ENCODE measurements at places on chromosomes 13 and 19.
A peak's percentile ranks its signal among the peaks of the same experiment; 100 is the strongest.

DNA sequence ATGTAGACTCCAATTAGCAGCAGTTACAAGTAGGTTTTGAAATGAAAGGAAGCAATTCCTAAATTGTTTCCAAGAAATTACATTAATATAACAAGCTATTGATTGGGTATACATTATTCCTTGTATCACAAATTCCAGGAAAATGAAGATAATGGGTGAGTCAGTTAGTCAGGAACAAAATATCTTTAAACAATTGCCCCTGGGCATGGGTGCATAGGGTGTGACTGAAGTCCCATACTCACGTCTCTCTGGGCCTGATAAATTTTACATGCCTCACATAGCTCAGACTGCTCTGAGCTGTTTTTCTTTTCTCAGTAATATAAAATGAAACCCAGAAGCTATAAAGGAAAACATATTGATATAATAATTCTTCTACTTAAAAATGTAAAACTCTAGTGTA lies 87.8 kb downstream of the FNDC3A start:
- no peak for DNase-seq

DNA sequence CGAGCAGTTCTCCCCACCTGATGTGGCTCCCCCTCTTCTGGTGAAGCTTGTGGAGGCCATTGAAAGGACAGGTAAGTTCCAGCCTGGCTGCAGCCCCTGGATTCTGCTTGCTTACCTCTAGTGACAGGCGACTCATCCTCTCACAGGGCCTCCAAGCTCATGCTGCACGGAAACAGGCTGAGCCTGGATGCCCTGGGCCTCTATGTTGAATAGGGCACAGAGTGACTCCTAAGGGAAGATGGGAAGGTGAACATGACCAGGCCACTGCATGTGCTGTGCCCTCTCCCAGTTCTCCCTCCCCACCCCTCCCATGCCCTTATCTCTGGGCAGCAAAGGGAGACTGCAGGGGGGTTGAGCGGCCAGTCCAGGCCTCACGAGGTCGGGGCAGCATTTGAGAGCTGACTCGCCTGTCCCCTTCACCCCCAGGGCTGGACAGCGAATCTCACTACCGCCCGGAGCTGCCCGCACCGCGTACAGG lies 7.6 kb downstream of the PIK3R2 start:
- DNase-seq = no peak

DNA sequence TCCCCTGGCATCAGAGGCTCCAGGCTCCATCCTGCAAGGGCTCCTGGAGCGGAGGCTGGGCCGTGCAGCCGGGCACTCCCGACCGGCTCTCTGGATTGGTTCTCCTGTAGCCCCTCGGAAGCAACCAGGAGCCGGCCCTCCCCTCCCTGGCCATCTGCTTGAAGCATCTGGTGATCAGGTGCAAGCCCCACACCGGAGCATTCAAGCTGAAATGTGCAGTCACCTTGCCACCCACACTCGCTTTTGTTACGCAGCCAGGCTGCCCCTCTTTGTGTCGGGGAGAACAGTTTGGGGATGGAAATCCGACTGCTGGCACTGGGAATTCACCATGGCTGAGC lies 258.8 kb downstream of the ZNF536 start:
- DNase-seq = no peak

DNA sequence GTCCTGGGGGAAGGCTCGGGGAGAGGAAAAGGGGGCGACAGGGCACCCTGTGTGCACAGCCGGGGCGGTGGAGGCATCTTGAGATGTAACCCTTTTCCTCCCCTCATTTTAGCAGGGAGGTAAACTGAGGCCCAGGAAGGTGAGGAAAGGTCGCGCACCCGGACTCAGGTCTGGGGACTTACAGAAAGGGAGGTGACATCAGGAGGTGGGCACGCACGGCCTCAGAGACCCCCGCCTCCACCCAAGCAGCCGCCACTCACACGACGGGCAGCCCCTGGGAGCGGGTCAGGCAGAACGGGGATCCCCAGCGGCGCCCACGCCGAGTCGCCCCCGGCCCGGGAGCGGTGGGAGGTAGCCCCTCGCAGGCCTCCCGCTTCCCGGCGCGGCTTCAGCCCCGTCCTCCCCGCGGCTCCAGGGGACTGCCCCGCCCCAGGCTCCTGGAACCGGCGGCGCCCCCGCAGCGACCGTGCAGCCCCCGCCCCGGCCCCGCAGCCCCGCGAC lies 477 bp downstream of the PIP5K1C start:
- DNase-seq = peak; percentile 11

DNA sequence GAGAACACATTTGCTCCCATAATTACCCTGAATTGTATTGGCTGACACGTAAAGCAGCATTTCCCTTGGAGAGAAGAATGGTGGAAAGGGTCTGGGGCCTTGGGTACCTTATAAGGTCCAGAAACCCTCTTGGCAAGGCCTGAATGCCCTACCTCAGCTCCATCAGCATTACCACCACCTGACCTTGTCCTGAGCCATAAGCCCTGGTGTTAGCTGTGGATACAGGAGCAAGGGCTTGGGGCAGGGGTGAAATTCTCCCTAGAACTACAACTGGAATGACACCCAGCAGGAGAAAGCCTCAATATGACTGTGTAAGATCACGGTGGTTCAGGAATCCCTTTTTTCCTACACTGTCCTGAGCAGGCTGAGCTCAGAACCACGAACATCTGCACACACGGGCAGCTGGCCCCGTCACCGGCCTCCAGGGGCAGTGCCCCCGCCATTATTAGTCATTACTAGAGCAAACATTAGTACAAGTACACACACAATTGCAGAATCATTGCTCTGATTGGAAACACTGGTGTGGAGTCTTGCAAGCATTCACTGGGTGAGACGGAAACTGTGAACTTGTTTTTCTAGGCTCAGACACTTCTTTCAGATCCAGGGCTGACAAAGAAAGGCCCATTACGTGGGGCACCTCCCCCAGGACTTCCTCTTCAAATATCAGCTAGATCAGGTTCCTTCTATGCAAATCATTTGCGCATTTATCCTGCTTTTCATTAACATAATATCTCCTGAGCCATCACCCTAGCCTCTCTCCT lies 26.8 kb upstream of the MTIF3 start:
- DNase-seq = peak; percentile 20

- no peak for DNase-seq
Measured at GRCh38 chr19:30006207-30006606, 64.2 kb downstream of the URI1 start.

DNA sequence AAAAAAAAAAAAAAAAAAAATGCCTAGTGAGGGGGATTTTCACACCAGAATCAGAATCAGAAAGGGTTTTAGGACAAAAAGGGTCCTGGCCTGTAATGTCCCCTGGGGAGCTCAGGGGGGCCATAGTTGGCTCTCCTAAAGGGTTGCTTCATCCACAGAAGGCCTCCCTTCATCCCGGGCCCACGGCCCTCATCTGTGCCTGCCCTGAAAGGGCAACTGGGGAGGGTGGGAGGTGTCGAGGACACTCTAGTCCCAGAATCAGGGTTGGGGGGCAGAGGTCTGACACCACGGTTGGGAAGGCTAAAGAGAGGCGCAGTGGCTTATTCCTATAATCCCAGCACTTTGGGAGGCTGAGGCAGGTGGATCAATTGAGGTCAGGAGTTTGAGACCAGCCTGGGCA lies 22.5 kb upstream of the ZNRF4 start:
- DNase-seq = no peak

DNA sequence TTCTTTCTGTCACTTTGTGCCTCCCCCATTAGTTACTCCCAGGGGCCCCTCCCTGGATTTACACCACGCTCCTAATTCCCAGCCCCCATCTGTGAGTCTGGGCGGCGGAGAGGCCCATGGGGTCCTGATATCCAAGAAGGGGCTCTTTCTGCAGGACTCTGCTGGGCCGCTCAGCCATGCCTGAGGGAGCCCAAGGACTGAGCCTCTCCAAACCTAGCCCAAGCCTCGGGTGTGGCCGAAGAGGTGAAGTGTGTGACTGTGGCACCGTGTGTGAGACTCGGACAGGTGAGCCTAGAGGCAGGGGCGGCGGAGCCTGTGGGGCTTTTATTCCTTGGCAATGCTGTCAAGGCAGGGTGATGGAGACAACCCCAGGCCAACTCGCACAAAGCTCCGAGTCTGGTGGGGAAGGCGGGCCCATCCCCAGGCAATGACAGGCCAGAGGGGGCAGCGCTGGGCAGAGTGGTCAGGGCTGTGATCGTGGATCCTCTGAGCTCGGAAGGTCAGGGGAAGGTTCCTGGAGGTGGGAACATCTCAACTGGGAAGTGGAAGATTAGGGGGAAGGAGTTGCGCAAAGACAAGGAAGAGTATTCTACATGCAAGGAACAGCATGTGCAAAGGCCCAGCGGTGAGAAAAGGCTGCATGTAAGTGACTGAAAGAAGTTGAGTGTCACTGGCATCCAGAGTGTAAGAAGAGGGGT lies 1.6 kb downstream of the PLEKHG2 start:
- no peak for DNase-seq

DNA sequence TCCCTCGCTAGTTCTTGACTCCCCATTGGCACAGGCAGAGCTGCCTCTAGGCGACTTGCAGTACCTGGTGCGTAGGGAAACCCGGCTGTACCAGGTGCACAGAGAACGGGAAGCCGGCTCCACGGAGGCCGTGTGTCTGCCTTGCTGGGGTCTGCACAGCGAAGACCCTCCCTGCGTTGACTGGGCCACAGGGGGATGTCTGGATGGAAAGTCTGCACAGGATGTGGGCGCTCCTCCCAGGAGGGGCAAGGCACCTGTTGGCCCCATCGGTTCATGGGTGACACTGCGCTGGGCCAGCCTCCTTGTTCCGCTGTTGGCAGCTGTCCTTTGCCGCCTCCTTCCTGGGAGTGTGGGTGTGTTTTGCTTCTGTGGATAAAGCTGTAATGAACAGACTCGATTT lies 138.3 kb downstream of the TEX29 start:
- no peak for DNase-seq

- no peak for DNase-seq
Measured at GRCh38 chr13:45325806-45326205, 15.2 kb downstream of the TPT1 start.

DNA sequence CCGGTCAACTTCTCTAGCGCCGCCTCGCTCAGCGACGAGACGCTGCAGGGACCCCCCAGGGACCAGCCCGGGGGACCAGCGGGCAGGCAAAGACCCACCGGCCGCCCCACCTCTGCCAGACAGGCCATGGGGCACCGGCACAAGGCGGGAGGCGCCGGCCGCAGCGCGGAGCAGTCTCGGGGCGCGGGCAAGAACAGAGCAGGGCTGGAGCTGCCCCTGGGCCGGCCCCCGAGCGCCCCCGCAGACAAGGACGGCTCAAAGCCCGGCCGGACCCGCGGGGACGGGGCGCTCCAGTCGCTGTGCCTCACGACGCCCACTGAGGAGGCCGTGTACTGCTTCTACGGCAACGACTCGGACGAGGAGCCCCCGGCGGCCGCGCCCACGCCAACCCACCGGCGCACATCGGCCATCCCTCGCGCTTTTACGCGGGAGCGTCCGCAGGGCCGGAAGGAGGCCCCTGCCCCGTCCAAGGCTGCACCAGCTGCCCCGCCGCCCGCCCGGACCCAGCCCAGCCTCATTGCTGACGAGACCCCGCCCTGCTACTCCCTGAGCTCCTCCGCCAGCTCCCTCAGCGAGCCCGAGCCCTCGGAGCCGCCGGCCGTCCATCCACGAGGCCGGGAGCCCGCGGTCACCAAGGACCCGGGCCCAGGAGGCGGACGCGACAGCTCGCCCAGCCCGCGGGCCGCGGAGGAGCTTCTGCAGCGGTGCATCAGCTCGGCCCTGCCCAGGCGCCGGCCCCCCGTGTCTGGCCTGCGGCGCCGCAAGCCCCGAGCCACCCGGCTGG lies 11.3 kb downstream of the C19orf25 start:
- no peak for DNase-seq

DNA sequence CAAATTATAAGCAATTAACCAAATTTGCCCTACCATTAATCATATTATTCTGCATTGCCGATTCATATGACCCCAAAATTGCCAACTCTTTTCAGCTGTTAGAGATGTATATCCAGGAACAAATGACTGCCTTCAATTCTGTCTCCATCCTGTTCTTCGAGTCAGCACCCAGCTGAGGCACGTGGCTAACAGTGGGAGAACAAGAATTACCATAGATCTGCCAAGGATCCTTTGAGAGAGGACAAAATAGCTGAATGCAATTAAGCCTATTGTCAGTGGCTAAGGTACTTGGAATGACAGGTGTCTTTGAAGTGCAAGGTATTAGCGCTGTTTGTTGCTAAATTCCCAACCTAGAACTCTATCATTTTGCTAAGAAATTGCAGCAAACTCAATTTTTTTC lies 426.1 kb downstream of the TSHZ3 start:
- DNase-seq = no peak

DNA sequence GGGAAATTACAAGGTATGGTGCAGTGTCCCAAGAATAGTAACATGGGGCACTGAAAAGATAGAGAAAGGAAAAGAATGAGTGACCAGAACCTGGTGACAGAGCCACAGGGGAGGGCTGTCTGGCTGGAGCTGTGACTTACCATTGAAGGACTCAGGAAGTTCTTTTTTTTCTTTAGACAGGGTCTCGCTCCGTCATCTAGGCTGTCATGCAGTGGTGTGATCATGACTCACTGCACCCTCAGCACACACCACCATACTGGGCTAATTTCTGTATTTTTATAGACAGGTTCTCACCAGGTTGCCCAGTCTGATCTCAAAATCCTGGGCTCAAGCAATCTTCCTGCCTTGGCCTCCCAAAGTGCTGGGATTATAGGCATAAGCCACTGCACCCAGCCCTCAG lies 8.8 kb upstream of the CPB2 start:
- no peak for DNase-seq

DNA sequence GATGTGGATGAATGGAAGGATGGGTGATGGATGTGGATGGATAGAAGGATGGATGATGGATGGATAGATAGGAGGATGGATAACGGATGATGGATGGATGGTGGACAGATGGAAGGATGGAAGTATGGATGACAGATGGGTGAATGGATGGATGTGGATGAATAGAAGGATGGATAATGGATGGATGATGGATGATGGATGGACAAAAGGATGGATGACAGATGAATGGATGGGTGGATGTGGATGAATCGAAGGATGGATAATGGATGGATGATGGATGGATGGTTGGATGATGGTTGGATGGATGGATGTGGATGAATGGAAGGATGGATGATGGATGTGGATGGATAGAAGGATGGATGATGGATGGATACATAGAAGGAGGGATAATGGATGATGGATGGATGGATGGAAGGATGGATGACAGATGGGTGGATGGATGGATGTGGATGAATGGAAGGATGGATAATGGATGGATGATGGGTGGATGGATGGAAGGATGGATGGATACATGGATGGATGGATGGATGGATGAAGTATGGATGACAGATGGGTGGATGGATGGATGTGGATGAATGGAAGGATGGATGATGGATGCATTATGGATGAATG lies 39.3 kb downstream of the TMEM255B start:
- DNase-seq = no peak

GRCh38 chr13:19957320-19958154 lies 990 bp upstream of the ZMYM2 start:
- DNase-seq = peak; percentile 83

DNA sequence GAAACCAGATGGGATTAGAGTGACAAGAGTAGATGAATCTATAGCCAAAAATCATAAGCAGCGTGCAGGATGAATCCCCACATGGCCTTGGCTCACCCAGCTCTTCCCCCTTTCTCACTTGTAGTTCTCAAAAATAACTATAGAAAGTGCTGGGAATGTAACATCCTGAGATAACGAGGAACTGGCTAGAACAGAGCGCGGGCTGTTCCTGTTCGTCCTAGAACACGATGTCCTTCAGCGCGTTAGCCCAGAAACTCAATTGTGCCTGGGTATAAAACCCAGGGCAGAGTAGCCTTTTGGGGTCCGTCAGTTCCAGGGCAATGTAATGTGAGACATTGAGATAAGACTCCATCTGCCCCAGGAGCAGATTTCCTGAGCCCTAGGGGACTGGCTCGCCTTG lies 326.2 kb downstream of the TSHZ3 start:
- DNase-seq = no peak

Measured in activated naive CD4-positive, alpha-beta T cell treated with Interleukin-2 at 50 U/mL for 16 hours (primary cell).